ENCODE measurements at places on chromosomes 6 and 20.

- no peak for DNase-seq
Observed at GRCh38 chr6:168828800-168829199, 387.8 kb downstream of the SMOC2 start.

GRCh38 chr6:156980948-156981347 is 203.8 kb downstream of the ARID1B start:
- DNase-seq: no peak

DNA sequence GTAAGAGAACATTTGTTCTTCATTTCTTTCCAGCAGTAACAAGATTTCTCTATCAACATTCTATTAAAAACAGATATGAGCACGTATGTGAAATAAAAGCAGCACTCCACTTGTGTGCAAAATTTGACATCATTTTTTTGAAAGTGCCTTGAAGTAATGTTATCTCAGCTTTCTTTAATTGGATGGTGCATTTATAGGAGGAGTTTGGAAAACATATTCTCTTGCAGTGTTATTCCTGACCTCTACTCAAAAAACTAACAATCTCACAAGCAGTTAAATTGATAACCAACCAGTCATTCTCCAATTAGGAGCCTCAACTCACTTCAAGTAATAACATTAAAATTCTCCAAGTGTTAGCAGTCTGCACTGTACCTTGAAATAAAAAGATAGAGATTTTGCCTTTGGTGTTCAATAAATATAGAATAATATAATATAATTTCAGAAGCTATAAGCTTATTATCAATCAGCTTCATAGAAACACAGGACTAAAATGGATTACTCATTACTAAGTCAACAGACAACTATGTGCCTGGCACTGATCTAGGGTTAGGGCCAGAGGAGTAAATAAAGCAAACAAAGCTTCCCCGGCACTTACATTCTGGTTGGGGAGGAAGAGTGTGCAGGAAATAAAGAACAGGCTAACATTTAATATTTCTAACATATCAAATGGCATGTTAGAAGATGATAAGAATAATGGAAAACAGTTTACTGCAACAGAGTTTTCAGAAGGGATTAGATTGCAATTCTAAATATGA is 149.0 kb upstream of the SGK1 start:
- DNase-seq: no peak

- DNase-seq: peak; percentile 20
Observed at GRCh38 chr6:25366903-25367545, 87.8 kb downstream of the CARMIL1 start.

DNA sequence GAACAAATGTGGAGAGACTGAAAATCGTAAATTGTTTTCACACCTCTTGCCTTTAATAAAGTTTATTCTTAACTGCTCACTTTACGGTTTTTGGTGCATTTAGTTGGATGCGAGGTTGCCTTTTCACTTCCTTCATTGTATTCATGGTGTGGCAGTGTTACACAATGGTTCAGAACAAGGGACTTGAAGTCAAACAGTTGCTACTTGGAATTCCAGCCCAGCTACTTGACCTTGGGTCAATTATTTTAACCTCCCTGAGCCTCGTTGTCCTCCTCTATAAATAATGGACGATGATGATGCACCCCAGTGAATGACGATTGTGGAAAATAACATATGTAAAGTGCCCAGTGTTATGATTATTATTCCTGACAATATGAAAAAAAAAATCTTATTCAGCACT is 72.3 kb downstream of the CARMIL1 start:
- no peak for DNase-seq

DNA sequence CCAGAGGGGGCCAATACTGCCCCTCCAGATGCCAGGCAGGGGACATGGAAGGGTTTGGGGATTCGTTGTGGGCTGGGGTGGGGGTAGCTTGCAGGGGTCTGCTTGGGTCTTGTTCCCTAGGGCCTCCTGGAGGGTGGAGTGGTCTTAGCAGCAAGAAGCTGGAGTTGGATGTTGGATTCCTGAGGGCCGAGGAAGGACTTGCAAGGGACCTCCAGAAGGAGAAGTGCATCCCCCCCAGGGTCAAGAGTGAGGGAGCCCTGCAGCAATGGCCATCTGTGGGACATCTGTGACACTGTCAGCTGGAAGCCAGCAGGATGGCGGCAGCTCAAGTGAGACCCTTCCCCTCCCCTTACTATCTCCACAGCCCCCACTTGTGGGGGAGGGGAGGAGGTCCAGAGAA is 25.4 kb upstream of the CCN5 start:
- DNase-seq: no peak

DNA sequence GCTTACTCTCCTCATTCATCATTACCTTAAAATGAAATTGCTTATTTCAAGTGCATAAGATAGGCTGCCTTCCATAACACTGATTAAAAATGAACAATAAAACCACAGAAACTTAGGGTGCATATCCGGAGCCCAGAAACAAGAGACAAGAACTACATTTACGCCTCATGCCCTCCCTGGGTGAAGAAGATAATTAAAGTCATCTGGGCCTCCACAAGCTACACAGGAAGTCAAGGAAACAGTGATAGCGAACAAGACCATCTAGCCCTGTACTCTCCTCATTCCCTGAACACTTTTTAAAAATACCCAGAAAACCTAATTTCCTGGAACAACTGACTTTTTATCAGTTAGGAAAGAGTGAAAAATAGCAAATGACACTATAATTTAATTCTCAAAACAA is 6.3 kb downstream of the SOD2 start:
- DNase-seq: no peak

DNA sequence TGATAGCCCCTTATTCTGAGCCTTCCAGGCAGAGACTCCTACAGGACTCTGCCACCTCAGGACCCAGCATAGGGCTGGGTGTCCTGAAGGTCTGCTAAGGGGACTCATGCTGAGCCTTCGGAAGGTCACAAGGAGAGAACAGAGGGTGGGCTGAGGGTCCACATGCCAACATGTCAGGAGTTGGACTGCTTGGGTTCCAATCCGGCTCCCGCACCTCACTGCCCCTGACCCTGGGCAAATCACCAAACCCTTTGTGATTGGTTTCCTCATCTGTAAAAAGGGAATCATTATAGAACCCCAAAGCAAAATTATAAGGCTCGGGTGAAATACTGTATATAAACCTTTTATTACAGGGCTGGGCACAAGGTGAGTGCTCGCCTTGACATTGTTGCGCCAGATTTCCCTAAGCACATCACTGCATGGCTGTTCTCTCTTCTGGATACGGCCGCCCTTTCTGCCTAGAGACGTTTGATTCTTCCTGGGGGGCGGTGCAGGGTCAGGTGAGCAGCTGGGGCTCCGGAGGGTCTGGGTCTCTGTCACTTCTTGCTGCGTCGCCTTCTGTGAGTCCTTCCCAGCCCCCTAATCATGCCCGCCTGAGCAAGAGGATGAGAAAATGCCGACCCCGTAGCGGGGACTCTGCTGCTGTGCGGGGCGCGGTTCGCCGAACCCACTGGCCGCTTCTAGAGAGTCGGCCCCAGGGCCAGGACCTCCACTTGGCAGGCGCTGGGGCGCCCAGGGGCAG is 90.5 kb upstream of the EPB41L1 start:
- DNase-seq: peak; percentile 50

GRCh38 chr6:160766657-160766988 is 64.6 kb downstream of the PLG start:
- DNase-seq: no peak

DNA sequence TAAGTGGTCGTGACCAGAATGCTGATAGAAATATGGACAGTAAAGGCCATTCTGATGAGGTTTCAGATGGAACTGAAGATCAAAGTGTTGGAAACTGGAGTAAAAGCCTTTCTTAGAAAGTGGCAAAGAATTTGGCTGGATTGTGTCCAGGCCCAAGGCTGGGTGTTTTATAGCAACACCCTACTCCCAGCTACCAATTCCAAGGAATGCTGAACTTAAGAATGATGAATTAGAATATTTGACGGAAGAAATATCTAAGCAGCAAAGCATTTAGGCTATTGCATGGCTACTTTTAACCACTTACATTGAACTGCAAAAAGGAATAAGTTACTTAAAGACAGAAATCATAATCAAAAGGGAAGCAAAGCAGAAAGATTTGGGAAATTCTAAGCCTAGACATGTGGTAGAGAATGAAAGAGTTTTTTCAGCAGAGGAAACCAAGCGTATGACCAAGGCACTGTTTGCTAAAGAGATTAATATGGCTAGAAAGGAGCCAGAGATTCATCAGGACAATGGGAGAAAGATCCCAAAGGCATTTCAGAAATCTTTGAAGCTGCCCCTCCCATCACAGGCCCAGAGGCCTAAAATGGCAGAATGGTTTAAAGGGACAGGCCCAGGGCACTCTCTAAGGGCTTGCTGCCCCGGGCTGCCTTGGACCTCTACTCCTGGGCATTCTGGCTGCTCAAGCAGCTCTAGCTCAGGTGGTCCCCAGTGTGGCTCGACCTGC is 25.8 kb downstream of the SDHAF4 start:
- DNase-seq: no peak

DNA sequence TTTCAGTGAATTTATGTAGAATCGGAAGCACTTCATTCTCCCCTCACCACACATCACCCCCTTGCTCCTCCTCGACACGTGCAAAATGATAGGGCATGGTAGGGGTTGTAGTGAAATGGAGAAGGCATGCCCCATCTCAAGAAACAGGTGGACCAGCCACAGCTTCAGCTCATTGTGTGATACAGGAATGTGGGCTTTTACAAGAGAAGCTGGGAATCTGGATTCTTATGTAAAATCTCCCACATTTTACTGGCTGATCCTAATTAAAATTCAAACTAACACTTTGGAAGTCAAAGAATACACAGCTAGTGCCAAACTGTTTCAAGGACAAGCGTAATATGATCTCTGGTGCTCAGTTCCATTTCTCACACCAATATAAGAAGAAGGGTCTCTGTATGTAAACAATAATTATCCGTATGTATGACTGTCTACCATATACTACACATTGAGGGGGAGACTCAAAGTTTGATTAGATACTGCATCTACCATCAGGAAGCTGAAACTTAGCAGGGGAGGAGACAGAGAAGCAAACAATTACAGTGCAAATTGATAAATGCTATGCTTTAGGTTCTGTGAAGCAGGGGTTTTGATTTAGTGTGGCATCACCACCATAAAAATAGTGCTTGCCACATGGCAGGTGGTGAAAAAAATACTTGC is 24.3 kb upstream of the KIAA0408 start:
- no peak for DNase-seq

DNA sequence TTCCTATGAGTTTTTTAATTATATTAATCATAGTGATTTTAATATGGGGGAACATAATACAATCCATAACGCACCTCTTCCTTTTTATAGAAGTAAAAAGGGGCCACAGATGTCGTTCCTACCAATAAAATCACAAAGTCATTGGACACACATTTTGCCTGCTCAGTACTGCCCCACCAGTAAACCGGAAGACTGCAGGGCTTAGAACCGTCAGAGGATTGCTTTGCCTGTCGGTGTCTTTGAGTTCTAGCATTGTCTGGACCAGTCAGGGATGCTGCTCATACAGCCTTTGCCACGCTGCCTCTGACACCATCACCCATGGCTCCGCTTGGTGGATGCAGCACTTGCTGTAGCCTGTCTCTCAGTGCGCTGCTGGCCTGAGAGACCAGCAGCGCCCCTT is 853.6 kb downstream of the C6orf118 start:
- DNase-seq: no peak

- no peak for DNase-seq
Observed at GRCh38 chr6:63584566-63584965, 12.3 kb downstream of the LOC128125822 start.
